Activated CD4-positive, alpha-beta T cell treated with anti-CD3 and anti-CD28 coated beads for 24 hours (primary cell): ENCODE measurements at places on chromosomes 6 and 20.

- no peak for DNase-seq
These were observed 33.5 kb downstream of the CARMIL1 start for GRCh38 chr6:25312703-25313102.

- no peak for DNase-seq
These were observed 192.5 kb upstream of the MCHR2 start for GRCh38 chr6:100186552-100186951.

DNA sequence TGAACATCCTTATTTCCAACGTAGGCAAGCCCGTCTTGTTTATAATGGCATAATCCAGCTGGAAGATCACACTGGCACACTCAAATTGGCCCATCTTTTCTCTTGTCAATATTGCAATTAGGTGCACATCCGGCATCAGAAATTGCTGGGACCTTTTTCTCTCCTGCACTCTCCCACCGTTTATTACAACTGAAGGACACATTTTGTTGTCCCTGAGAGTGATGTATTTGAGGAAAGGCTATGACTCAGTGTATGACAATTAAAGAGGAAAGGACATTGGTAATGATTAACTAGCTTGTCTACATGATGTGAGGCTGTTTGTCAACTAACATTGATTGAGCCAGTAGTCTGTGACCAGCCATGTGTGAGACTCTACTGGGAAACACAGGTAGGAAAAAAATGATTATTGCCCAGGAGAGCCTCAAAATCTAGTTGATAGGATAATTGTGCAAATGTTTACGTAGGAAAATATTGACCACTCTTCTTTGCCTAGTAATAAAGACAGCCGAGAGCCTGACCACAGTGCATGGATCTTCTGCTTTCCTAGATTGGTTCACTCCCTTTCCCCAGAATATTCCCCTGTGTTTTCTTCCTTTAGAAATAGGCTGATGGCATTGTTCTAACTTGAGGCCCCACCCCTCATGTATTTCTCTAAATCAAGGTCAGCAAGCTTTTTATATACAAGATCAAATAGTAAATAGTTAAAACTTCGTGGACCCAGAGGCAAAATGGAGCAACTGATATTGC is 230.0 kb upstream of the BTBD3 start:
- no peak for DNase-seq

- DNase-seq = no peak
These were observed 44.9 kb downstream of the PRND start for GRCh38 chr20:4766631-4767030.

GRCh38 chr6:121302882-121303281 is 31.4 kb downstream of the TBC1D32 start:
- no peak for DNase-seq

DNA sequence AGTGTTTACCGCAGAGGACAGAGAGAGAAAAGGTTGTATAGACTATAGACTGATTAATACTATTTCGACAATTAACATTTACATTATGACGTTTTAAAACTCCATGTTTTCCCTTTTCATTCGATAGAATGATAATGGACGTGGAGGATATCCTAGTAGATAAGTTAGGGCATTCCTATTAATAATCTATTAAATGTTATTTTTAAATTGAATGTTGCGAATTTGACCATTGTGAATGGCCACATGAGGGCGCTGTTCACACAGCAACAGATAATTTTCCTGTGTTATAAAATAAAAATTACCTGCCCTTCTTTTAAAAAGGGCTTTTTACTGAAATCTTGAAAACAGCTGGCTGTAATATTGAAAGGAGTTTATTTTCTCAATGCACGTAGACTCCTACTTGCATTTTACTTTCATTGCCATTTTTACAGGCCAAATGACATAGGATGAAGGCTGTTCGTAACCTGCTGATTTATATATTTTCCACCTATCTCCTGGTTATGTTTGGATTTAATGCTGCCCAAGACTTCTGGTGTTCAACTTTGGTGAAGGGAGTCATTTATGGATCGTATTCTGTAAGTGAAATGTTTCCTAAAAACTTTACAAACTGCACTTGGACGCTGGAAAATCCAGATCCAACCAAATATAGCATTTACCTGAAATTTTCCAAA is 3.3 kb downstream of the ADGRB3 start:
- no peak for DNase-seq

DNA sequence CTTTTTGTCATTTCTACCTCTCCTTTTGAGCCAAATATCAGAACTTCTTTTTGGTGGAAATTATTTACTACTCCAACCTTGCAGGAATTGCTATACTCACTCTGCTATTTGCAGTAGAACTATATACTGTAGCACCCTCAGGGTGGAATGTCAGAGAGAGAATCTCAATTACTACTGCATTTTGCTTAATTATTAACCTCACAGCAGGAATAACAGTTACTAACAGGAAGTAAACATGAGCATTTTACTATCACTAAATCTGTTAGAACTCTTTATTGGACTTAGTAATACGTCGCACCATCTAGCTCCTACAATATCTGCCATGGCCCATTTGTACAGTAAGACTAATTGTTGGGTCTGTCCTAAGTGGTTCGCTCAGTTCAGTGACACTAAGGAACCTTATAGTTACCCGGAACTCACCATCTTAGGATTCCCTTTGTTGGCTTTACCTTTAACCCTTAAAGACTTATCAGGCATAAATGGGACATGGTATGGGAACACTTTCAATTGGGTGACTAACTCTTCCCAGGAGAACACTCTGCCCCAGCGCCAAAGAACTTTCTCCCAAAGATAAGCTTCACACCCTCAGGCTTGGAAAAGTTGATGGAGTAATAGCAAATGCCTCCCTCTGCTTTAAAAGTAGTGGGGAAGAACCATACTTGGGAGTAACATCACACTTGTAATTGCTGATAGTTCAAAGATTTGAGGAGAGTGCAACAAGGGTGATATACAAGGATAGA is 38.8 kb downstream of the PLN start:
- DNase-seq = no peak

- no peak for DNase-seq
These were observed 1230.2 kb upstream of the EYS start for GRCh38 chr6:66937180-66937579.

GRCh38 chr20:44001667-44002596 is 87.3 kb downstream of the TOX2 start:
- no peak for DNase-seq

- no peak for DNase-seq
These were observed 76.8 kb downstream of the FYN start for GRCh38 chr6:111796310-111796918.

- DNase-seq = no peak
These were observed 77.0 kb downstream of the ATXN1 start for GRCh38 chr6:16684195-16684689.

DNA sequence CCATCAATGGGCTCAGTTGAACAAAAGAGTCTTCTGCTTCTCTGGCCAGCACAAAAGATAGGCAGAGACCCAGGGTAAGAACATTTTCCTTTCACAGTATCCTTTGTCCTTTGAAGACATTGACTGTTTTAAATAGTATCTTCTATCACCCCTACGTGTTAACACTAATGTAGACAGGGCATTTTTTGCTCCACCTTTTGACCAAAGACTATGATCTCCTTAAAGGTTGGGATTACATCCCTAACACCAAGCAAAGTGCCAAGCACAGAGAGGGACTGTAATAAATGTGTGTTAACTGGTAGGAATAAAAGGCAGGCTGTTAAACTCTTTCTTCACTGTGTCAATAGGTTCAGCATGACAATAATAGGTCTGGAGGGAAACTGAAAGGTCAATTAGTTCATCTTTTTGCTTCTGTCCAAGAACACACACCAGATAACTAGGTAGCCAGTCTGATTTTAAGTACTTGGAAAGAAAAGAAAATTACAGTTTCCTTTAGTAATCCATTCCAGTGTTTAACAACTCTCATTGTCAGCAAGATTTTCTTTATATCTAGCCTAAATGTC is 63.6 kb upstream of the NOX3 start:
- DNase-seq = no peak

DNA sequence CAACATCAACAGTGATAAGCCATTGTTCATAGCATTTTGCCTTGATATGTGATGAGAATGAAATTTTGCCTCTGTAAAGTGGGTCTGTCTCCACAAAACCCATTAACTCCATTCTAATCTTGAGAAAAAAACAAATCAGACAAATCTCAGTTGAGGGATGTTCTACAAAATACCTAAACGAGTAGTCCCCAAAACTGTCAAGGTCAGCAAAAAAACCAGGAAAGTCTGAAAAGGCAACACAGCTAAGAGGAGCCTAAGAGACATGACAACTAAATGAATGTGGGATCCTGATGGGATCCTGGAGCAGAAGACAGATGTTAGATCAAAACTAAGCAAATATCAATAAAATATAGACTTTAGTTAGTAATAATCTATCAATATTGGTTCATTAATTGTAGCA is 431.6 kb upstream of the SPTLC3 start:
- no peak for DNase-seq

- DNase-seq = no peak
These were observed 29.1 kb upstream of the PKIG start for GRCh38 chr20:44552950-44553908.

DNA sequence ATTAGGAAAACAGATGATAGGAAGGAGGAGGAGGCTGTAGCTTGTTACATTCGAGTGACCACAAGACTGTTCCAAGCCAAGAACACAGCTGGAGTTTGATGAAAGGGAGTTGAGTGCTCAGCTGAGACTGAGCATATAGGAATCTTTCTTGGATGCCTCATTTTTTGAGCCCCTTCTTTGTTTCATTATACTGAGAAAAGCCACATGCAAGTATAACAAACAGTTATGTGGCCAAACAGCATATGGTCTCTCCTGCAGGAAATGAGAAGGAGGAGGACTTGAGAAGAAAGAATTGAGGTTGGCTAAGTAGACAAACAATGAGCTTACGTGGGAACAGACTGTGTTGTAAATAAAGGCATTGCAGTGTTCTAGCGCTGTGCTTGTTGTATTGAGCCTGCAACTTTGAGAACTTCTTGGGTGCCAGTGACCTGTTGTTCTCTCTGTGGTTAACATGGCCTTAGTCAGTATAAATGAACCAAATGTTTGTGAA is 78.3 kb downstream of the AKAP7 start:
- DNase-seq = no peak

- DNase-seq = no peak
These were observed 12.5 kb downstream of the JAG1 start for GRCh38 chr20:10661261-10661660.

GRCh38 chr6:110609101-110609500 is 132.7 kb upstream of the SLC22A16 start:
- DNase-seq = no peak
